ENCODE measurements at places on chromosomes 1 and 21.

DNA sequence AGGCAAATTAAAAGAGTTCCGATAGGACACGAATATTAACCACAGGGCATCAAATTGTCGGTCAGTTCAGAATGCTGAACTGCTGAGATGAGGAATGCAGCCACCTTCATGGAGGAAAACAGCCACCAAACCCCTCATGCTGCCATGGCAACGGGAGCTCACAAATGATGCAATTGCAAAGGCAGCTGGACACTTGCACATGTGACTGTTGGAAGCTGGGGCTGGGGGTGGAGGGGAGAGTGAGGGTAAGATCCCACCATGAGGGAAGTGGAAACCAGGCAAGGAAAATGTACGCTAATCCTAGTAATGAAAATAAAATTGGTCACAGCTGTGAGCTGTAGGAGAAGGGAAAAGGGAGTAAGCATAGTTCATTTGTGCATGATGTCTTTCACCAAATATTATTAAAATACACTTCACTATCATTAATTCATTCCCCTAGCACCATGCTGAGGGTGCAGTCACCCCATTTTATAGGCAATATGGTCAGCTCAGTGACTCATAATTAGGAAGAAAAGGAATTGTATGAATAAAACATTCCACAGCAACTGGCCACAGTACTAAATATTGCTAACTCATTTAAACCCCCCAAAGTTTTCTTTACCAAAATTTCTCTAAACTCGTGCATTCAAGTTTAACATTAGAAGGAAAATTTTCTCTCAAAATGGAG, 15.3 kb downstream of the BECN2 start:
- no peak for DNase-seq

- DNase-seq: no peak
Observed at GRCh38 chr1:55050283-55050682, 10.9 kb downstream of the PCSK9 start.

GRCh38 chr1:81851217-81851616, 50.5 kb downstream of the ADGRL2 start:
- no peak for DNase-seq

DNA sequence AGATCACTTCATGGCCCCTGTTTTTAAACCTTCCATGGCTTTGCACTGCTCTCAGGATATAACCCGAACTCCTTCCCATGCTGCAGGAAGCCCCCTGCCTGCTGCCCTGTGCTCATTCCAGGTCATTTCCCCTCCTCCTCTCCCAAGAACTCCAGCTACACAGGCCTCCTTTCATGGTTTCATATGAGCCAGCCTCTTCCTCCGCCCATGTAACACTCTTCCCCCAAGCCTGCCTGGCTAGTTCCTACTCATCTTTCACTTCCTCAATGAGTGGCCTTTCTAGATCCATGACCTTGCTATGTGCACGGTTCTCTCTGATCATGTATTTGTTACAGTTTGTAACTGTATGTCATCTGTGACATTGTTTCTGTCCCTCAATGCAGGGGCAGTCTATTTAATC, 3.1 kb upstream of the NCF2 start:
- DNase-seq: peak; percentile 56

DNA sequence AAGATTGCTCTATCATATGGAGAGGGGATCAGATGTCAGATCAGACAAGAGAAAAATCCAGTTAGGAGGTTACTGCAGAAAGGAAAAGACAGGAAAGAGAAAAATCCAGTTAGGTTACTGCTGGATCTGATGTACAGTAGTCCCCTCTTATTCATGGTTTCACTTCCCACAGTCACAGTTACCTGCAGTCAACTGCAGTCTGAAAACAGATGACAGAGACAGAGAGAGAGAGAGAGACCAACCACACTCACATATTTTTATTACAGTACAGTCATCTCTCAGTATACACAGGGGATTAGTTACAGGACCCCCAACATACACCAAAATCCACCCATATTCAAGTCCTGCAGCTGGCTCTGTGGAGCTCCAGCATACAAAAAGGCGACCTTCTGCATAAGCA, 29.3 kb downstream of the NUP133 start:
- DNase-seq: no peak

- no peak for DNase-seq
Observed at GRCh38 chr1:159939678-159940002, 5.8 kb downstream of the IGSF9 start.

DNA sequence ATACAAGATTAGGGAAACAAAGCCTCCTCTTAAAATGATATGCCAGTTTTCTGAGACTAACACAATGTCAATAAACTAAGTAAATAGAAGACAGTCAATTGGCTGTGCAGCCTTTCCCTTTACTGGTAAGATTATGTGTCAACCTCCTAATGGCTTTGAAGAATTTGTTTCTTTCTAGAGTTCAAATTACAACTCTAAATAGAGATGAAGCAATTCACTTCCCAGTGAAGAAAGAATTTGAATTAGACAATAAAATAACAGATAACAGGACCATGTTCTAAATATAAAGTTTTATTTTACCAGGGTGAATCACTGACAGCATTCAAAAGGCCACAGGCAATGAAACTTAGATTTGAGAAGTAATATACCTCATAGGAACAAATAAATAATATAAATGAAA, 680.3 kb downstream of the PLA2G4A start:
- no peak for DNase-seq

DNA sequence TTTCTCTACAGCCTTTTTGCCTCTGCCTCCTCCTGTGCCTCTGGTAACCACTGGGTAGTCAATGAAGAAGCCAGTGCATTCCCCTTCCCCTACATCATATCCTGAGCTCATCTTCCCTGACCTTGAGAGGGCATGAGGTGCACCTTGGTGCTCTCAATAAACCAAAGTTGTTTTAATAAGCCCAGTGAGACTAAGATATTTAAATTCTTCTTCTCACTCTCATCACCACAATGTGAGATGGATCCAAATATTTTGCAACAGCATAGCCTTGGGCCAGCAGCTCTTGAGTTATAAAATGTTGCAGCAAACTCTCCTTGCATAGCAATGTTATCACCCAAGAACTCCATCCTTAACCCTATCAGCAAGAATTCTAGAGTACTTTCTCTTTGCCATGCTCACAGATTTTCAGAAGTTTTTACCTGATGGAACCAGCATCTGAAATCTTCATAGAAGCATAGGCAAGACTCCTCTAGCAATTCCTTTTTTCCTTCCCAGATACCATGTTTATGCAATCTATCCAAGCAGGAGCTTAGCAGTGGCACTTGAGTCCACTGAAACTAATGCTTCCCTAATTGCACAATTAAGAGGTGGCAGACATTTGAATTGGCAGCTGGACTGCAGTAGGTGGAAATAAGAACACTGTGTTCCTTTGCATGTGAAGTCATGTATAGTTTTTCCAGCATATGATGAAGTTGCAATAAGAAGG, 36.8 kb downstream of the CDC7 start:
- no peak for DNase-seq

GRCh38 chr1:184910691-184911091, 63.6 kb downstream of the NIBAN1 start:
- no peak for DNase-seq

DNA sequence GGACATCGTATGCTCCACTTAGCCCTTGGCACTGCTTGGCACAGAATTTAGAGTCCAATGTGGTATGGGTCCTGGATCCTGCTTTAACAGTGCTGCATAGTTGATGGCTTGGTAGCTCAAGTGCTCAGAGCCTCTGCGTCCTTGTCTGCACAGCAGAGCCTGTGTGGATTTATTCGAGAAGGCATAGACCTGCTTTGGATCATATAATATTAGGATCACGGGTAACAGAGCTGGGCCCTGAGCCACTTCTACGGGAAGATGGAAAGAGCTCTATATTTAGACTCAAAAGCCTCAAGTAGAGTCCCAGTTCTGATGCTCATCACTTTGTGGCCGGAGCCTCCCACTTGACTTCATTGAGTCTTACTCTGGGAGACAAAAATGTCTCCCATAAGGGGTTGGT, 164.4 kb upstream of the EDN2 start:
- DNase-seq: no peak

DNA sequence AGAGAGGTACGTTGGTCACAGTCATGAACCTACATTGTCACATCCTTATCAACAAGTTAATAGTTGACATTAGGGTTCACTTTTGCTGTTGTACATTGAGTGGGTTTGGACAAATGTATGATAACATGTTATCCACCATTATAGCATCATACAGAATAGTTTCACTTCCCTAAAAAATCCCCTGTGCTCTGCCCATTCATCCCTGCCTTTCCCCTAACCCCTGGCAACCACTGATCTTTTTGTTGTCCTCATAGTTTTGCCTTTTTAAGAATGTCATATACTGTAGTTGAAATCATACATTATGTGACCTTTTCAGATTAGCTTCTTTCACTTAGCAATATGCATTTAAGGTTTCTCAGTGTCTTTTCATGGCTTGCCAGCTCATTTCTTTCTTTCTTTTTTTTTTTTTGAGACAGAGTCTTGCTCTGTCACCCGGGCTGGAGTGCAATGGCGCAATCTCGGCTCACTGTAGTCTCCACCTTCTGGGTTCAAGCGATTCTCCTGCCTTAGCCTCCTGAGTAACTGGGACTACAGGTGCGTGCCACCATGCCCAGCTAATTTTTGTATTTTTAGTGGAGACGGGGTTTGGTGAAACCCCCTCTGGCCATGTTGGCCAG, 50.6 kb downstream of the UCK2 start:
- DNase-seq: no peak

- no peak for DNase-seq
Observed at GRCh38 chr1:241848686-241849344, 811 bp downstream of the EXO1 start.

GRCh38 chr1:20665726-20666125, 4.6 kb upstream of the DDOST start:
- no peak for DNase-seq

- no peak for DNase-seq
Observed at GRCh38 chr1:15936025-15936424, 39.9 kb downstream of the ZBTB17 start.

- no peak for DNase-seq
Observed at GRCh38 chr1:62882201-62883104, 98.5 kb downstream of the ATG4C start.

- DNase-seq: no peak
Observed at GRCh38 chr1:175045097-175045496, 21.9 kb upstream of the MRPS14 start.

GRCh38 chr1:79079770-79080169, 73.2 kb upstream of the ADGRL4 start:
- DNase-seq: no peak

DNA sequence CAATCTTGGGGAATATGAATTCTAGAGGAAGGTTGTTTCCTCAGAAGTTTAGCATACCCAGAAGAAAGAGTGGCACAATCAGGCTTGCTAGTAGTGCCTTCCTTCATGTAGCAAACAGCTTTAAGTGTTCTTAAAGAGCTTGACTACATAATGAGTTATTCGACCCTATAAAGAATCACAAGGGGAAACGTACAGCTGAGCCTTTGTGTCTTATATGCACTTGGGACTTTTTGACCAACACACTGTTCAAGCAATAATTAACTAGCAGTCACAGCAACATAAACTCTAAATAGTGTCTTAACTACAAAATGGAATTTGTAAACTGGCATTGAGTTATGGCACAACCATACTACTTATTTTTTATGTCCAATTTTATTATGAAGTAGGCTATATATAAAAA, 86.1 kb downstream of the TTLL7 start:
- DNase-seq: no peak

- DNase-seq: no peak
Observed at GRCh38 chr1:228379666-228380065, 27.0 kb downstream of the TRIM11 start.

DNA sequence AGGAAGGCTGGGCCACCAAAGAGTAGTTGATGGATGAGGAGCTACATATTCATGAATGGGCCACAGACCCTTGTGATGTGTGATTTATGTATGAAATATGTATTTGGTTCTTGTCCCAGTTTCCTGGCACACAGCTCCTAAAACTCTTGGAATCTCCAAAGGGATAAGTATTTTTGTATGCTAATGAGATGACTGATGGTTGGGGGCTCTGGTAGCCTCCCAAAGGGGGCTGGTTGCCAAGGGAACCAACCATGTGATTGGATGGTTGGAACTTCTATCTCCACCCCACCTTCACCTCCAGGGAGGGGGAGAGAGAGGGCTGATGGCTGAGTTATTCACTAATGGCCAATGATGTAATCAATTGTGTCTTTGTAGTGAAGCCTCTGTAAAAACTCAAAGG, 77.1 kb downstream of the ZNF281 start:
- no peak for DNase-seq

DNA sequence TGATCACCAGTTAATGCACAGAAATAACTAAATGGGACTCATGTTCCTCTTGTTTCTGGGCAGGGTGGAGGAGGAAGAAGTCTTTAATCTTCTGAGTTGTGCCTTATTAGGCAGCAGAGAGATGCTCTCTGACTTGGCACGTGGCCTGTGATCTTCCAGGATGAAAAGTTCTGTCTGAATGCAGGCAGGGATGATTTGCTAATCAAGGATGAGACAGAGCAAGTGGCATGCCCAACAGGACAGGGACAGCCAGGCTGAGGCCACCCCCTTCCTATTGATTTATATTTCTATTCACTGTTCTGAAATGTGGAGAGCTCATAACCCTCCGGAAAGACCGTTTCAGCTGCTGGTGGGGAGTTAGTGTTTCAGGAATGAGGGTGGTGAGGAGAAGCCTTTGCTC, 477.8 kb upstream of the CAMK1G start:
- DNase-seq: no peak

DNA sequence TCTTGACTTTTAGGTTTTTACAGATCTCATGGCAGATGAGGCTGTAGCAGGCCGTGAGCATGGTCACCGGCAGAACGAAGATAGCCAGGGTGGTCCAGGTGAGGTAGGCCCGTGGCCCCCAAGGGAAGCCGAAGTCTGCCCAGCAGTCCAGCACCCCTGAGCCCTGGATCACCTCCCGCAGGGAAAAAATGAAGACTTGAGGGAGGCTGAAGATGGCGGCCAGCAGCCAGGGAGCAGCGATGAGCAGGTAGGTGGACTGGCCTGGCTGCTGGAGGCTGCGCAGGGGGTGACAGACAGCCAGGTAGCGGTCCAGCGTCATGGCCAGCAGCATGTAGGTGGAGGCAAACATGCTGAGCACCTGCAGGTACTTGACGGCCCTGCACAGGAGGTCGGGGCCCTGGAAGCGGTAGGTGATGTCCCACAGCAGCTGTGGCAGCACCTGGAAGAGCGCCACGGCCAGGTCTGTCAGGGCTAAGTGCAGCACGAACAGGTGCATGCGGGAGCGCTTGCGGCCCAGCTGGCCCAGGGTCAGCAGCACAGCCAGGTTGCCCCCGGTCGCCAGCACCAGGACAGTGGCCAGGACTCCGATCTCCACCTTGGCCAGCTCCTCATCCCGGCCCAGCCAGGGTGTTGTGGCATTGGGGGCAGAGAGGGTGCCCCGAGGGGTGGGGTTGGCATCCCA, 856 bp downstream of the AVPR1B start:
- DNase-seq: no peak

GRCh38 chr21:22224261-22224660, 1226.1 kb downstream of the NCAM2 start:
- no peak for DNase-seq

- DNase-seq: no peak
Observed at GRCh38 chr1:196910215-196910614, 22.4 kb downstream of the CFHR4 start.

DNA sequence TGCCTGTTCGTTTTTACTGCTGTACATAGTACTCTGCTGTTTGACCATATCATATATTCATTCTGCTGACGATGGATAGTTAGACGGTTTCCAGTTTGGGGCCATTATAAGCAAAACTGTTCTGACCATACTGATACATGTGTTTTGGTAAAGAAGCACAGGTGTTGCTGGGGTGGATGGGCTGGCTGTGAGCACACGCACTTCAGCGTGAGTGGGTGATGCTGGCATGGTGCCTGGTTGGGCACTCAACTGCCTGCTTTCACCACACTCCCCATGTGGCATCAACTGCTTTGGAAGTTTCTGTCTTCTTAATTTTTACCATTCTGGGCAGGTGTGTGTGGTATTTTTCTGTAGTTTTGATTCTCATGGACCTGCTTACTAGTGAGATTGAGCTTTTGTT, 37.3 kb downstream of the ADARB1 start:
- no peak for DNase-seq

All from AML-193 (cell line).